ENCODE measurements at places on chromosomes 3 and 15.

DNA sequence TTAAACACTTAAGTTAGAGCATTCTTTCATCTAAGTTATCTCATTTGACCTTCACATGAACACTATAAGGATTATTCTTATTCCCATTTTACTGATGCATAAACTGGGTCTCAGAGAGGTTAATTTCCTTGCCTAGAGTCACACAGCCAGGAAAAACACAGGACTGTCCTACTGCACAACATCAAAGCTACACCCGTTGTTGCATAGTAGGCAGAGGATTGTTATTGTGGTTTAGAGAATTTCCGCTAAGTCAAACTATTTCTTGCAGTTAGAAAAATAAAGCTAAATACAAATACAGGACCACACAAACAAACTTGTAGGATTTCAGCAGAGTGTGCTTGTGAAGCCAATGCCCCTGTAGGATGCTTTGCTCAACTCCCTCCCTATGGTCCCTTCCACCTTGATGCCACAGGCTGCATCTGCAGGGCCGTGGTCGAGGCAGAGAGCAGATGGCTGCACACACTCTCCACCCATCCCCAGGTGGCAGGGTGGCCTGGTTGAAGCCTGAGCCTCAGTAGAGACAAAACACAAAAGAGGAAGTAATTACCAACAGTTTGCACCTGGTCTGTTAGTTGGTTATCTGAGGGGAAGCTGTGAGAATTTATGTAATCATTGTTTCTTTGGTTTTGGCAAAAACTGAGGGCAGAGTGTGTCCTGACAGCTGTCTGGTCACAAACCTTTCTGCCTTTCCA lies 41.1 kb upstream of the SKOR1 start:
- DNase-seq = no peak

GRCh38 chr3:86653661-86654205 lies 337.2 kb downstream of the VGLL3 start:
- no peak for DNase-seq

- no peak for DNase-seq
These were observed 22.1 kb upstream of the NEO1 start for GRCh38 chr15:73030122-73030679.

- DNase-seq = no peak
These were observed 114.0 kb upstream of the ALDH1A3 start for GRCh38 chr15:100765467-100766241.

GRCh38 chr3:18809640-18810305 lies 338.5 kb upstream of the KCNH8 start:
- no peak for DNase-seq

GRCh38 chr15:95989392-95989791 lies 341.1 kb upstream of the NR2F2 start:
- DNase-seq = no peak

GRCh38 chr3:157832588-157832987 lies 273.6 kb downstream of the SHOX2 start:
- DNase-seq = no peak

DNA sequence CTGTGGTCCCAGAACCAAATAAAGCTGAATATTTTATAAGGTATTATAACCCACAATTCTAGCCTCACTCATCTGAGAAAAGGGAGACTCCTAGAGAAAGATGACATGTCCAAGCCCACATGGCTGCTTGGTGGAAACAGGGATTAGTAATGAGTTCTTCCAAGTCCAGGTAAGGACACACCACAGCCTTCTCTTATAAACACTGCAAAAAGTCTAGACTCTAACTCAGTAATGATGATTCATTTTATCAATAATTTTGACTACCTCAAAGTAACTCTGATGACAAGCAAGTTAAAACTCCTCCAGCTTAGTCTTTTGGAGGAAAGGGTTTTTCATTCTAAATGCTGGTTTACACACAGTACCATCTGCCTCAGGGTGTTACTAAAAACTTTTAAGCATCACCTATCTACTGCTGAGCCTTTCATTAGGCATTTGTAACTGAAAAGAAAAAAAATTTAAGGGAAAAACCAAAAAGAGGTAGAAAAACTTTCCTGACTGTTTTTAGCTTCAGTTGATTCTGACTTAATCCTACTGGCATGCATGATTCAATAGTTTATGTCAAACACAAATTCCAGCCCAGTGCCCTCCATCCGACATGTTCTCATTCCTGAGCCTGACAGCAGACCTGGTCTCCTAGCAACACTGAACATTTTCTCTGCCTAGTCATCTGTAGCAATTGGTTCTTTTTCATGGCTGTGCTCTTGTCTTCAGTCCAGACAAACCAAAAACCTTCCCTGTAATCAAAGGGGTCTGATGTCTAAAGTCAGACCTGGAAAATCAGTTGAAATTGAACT lies 43.9 kb downstream of the P3H2 start:
- no peak for DNase-seq

- no peak for DNase-seq
These were observed 2.9 kb downstream of the TPM1 start for GRCh38 chr15:63045465-63045840.

GRCh38 chr3:105836533-105836932 lies 32.3 kb downstream of the CBLB start:
- peak; percentile 19 for DNase-seq

GRCh38 chr3:108123326-108123725 lies 32.5 kb upstream of the CD47 start:
- DNase-seq = no peak

- peak; percentile 50 for DNase-seq
These were observed 10.8 kb upstream of the VPS33B start for GRCh38 chr15:91032919-91033803.
